ENCODE measurements at places on chromosomes 13 and 19.

GRCh38 chr13:37997641-37998040, 128.1 kb upstream of the TRPC4 start:
- no peak for DNase-seq

DNA sequence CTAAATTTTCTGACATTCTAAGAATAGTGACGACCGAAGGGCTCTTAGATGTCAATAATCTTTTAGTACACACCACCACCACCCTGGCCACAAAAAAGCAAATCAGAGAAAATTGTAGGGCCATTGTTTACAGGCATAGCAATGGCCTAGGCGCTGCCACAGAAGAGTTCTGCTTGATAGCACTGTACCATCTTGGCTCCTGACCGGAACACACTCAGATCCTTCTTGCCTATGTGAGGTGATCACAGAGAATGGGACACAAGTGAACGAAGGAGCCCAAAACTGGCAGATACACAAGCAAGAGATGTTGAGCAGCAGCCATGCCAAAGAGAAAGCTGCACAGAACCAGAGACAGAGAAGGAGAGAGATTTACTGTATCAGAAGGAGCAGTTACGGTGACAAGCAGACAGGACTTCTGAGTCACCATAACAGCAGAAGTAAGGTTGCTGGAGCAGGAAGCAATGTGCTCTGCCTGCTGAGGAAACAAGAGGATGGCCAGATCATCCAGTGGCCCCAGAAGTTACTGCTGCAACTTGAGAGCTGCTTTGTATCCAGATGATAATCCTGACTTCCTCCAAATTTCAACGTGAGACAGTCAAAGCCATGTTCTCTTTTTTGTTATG, 105.2 kb downstream of the SLITRK6 start:
- DNase-seq = no peak

DNA sequence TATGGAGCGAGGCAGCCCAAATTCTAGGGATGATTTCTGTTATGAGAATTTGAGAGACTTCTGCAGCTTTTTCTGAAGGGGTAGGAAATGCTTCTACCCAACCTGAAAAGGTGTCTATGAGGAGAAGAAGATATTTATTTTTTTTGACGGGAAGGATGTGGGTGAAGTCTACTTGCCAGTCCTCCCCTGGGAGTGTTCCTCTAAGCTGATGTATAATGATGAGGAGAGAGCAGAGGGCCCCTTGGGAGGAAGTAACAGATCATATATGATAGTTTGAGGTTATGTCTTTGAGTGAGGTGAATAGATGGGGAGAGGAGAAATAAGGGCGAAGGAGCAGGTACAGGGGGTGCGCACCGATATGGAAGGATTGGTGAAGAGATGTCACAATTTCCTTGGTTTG, 910.6 kb upstream of the SLITRK5 start:
- no peak for DNase-seq

- no peak for DNase-seq
These were observed 20.5 kb downstream of the CCDC97 start for GRCh38 chr19:41330481-41330880.

DNA sequence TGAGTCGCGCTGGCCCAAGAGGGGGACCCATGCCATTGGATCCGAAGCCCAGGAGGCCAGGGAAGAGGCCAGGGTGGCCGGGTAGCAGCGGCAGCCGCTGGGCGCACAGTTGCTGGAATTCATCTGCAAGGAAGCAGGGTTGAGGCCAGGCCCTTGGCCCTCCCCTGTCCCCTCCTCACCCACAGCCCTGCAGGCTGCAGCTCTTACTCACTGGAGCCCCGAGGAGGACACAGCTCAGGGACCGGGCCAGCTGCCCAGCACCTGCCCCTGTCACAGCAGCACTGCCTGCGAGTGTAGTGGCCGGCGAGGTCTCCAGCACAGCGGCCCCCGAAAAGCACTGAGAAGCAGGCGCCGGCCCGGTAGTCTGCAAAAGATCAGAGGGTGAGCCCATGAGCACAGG, 11.2 kb downstream of the FBN3 start:
- no peak for DNase-seq

DNA sequence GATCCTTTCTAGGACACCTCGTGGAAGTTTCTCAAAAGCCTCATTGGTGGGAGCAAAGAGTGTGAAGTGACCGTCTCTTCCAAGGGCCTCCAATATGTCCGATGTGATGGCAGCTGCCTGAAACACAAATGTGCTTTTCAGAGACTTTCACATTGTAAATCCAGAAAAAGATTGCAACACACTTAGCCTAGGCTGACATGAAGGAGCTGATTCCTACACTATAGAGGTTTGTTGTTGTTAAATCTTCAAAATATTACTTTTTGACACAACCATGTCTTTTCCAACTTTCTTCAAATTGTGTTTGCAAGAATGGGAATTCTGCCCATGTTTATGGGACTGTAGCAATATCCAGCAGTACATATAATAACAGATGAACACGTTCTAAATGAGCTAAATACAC, 12.4 kb downstream of the POSTN start:
- DNase-seq = no peak

- DNase-seq = no peak
These were observed 15.9 kb downstream of the ARHGEF7 start for GRCh38 chr13:111131048-111131447.

- DNase-seq = no peak
These were observed 93.2 kb downstream of the TEX29 start for GRCh38 chr13:111413407-111414187.

DNA sequence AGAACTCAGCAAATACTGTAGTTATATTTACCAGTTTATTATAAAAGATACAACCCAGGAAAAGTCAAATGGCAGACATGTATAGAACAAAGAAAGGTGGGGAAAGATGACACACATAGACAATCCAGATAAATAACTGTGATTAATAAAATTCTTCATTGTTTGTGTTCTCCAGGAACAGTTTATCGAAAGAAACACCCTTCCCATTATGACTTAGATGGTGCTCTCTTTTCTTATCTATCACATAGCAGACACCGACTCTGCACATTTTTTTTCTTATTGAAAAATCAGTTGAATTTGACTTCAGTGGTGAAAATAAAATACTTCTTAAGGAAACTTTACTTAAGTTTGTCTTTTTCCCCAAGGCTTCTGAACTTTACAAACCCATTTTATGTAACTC, 6.2 kb downstream of the ZNF708 start:
- DNase-seq = peak; percentile 19

GRCh38 chr19:43305642-43306041, 36.3 kb upstream of the PSG9 start:
- peak; percentile 19 for DNase-seq

DNA sequence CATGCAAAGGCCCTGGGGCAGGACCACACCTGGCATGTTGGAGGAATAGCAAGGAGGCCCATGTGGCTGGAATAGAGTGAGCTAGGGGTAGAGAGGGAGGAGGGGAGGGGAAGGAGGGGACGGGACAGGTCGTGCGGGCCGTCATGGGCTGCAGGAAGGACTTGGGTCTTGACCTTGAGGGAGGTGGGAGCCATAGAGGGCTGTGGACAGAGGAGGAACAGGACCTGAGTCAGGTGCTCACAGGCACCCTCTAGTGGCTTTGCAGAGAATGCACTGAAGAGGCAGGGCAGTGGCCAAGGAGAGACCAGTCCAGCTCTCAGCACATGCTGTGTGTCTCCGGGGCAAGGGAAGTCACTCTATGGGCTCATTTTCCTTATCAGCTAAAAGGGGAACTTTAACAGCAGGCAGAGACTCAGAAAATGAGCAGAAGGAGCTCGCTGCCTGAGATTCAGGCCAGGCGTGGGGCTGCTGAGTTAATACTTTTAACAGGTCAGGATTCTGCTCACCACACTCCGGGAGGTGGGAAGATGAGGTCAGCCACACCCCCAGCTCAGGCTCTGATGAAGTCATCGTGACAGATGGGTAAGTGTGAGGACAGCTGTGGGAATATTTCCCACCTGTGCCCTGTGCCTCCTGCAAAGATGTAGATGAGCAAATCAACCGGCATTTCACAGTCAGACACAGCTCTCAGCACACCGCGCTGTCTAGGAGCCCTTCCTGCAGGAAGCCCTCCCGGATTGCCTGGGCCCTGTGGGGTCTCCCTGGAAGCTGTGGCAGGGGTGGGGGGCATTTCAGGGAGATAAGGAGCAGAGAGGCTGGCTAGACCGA, 6.0 kb upstream of the TNFAIP8L1 start:
- DNase-seq = peak; percentile 88

DNA sequence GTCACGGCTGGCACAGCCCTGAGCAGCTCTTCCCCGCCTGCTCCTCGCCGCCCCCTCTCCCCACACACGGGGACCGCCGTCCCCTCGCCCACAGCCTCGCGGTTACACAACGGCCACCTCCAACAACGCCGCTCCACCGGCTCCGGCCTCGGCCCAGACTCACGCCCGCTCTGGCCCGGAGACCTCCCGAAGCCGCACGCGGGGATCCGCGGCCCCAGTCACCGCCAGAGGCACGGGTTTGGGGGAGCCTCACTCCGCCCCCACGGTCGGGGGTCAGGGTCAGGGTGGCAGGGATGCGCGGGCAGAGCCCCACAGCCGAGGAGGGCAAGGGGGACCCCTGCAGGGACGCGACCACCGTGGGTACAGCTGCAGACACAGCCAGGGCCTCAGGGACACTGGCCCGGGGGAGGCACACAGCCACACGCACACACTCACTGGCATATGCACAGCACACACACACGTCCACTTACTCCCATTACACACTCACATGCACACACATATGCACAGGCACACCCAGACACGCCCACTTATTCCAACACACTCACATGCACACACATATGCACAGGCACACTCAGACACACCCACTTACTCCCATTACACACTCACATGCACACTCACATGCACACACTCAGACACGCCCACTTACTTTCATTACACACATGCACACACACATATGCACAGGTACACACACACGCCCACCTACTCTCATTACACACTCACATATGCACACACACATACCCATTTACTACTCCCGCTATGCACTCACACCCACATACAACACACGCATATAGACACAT, 1.6 kb downstream of the TTYH1 start:
- no peak for DNase-seq

GRCh38 chr19:47778954-47779351, 450 bp downstream of the SELENOW start:
- no peak for DNase-seq

Measured in K562 (cell line).